ENCODE measurements at places on chromosomes 4 and X. TPM values are rescaled to one million over a fixed set of nuclear protein-coding genes. Genes with fewer than 3 reads are reported as not detected.

The TBC1D1 gene
- total RNA-seq = 113 TPM

The NHSL2 gene
- 10.8 TPM for total RNA-seq

The F8A2 gene
- not detected for total RNA-seq

The STPG2 gene
- 0.23 TPM for total RNA-seq

The AVPR2 gene
- not detected for total RNA-seq

The ENPP6 gene
- not detected for total RNA-seq

The PAGE4 gene
- not detected for total RNA-seq

The FAM47C gene
- not detected for total RNA-seq

The USP17L19 gene
- total RNA-seq = not detected

The AWAT1 gene
- not detected for total RNA-seq

The PABPC1L2A gene
- total RNA-seq = 0.23 TPM

The NAP1L2 gene
- total RNA-seq = 7.2 TPM

The ENAM gene
- not detected for total RNA-seq

The APBB2 gene
- 72.7 TPM for total RNA-seq

The RS1 gene
- total RNA-seq = not detected

The FAM133A gene
- 0.58 TPM for total RNA-seq

The GSTCD gene
- total RNA-seq = 28.4 TPM

The GDI1 gene
- total RNA-seq = 206 TPM

The KLHL4 gene
- total RNA-seq = 2.7 TPM

The TSPAN6 gene
- total RNA-seq = 69.7 TPM

The MAGEA2 gene
- not detected for total RNA-seq

The KIF4A gene
- 58.5 TPM for total RNA-seq

The SLC26A1 gene
- total RNA-seq = 0.84 TPM

The COQ2 gene
- total RNA-seq = 21.9 TPM

The OCRL gene
- total RNA-seq = 43.1 TPM

The SLC34A2 gene
- total RNA-seq = not detected

The VCX gene
- total RNA-seq = not detected

The SYNPO2 gene
- total RNA-seq = 0.07 TPM

Data from neural crest cell (in vitro differentiated cells).